Anterior cingulate cortex (tissue), 58 donors: ENCODE measurements at places on chromosomes 13 and 19.

DNA sequence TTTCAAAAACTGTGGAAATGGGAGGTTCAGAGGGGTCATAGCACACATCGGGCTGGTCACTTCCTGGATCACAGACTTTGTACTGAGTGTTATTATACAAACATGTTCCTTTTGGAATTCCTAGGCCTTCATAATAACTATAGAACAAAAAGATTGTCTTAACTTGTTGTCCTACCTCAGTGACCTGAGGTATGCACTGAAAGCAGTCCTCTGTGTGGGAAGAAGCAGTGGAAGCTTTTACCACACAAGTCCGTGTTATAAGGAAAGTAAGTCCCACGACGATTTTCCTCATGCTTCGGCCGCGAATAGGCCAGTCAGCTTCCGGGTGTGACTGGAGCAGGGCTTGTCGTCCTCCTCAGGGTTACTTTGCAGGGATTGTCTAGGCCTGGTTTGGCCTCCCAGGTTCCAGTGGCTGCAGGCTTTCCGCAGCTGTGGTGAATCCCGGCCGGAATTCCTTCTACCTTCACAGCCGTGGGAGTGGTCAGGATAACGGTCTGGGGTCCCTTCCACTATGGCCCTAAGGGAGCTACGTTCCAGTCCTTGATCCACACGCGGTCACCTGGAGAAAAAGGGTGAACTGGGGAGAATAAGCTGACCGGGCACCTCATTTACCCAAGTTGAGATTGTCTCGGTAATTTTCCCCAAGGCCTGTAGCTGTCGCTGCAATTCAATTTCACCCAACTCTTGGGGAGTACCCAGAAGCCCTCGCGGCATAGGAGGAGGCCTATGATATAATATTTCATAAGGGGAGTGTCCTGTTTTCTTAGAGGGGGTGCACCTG is 16.0 kb downstream of the NAPSA start:
- DNase-seq: no peak

DNA sequence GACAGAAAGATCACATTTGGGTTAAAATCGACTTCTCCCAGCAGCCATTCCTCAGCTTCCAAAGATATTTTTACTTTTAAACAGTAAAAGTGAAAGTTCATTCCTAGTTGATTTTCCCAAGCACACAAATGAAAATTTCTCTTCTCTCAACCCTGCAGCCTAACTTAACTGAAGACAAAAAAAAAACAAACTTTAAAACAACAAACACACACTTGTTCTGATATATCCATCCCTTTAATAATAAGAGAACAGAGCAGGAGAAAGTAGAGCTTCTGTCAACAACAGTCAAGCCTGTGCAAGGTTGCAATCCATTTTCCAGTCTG is 72.9 kb downstream of the STK24 start:
- DNase-seq: no peak

DNA sequence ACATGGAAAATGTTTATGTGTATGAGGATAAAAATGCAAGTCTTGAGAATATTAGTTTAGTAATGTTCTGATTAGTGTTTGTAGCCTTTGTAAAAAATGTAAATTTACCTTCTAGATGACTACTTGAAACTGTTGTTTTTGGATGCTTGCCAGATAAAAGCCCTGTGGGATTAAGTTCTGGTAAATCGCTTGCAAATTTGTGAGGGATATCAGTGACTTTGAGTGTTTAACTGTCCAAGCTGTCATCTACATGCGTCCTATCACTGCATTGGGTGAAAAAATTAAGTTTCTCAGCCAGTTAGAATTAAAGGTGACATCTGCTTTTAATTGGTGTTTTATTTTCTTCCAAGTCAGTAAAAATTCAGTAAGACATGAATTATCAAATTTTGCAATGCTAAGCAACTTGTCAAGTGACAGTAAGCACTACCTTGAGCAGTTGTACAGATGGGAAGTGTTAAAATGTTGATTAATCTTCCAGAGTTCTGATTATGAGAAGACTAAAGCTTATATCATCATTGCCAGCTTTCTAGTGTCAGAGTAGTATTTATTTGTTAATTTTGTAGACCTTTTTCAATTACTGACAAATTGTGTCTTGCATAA is 88.0 kb downstream of the PCCA start:
- DNase-seq: no peak

GRCh38 chr13:50267917-50268316 is 252.7 kb downstream of the KCNRG start:
- no peak for DNase-seq

- no peak for DNase-seq
These were observed 60.1 kb downstream of the PEPD start for GRCh38 chr19:33461256-33462111.

- DNase-seq: no peak
These were observed 10.2 kb downstream of the RAB20 start for GRCh38 chr13:110551284-110551683.

DNA sequence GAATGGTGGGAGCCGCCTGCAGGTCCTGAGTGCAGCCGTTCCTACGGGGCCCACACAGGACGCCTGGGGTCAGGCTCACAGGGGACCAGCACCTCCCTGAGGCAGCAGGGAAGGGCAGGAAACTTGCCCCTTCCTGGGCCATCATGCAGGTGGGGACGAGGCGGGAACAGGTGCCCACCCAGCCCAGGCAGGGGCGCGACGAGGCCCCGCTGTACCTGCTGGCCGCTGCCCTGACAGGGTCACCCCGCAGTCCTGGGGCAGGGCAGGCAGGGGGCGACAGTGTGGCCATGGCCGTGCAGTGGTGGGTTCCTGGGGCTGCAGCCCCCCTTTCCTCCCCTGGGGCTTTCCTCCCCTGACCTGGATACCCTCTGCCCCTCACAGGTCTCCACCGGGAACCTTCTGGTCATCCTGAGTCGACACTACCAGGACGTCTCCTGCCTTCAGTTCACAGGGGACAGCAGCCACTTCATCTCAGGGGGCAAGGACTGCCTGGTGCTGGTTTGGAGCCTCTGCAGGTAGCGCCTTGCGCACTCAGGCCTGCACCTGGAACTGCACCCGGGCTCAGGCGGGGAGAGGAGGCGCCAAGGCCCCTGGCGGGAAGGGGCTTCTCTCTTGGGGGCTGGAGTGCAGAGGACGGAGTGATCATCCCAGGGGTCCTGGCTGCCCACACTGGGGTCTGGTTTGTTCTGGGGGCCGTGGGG is 5.4 kb downstream of the WDR18 start:
- no peak for DNase-seq
